ENCODE measurements at places on chromosomes 1 and 21.

- DNase-seq, result no peak
Measured at GRCh38 chr1:111471012-111471411, 2.8 kb upstream of the C1orf162 start.

DNA sequence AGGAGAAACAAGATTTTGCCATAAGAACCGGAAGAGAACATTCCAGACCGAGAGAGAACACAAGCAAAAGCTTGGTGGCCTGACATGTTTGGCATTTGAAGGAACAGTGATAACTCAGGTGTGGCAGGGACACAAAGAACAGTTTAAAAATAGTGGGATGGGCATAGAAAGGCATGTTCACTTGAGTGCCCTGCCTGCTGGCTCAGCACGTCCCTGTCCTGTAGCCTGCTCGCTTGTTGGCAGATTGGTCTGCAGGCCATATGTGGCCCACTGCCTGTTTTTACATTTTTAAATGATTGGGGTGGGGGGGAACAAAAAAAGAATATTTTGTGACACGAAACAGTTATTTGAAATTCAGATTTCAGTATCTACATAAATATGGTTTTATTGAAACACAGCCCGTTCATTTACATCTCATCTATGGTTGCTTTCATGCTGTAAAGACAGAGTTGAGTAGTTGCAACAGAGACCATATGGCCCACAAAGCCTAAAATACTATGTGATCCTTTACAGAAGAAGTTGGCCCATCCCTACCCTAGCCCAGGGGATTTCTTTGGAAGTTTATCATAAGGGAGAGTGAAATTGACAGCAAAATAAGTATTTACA lies 100.7 kb downstream of the RGL1 start:
- DNase-seq, result no peak

- DNase-seq, result no peak
Measured at GRCh38 chr1:98047171-98047570, 126.3 kb upstream of the DPYD start.

DNA sequence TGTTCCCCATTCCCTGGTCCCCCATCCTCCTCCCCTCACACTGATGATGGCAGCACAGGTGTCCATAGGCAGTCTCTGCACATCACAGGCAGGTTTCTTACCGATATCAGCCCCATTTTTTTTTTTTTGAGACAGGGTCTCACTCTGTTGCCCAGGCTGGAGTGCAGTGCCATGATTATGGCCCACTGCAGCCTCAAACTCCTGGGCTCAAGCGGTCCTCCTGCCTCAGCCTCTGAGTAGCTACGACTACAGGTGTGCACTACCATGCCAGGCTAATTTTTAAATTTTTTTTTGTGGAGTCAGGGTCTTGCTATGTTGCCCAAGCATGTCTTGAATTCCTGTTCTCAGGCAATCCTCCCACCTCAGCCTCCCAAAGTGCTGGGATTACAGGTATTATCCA lies 28.9 kb upstream of the SDHB start:
- DNase-seq, result no peak

- DNase-seq, result no peak
Measured at GRCh38 chr21:18298228-18298627, 53.6 kb downstream of the CHODL start.

- no peak for DNase-seq
Measured at GRCh38 chr21:40160911-40161310, 293.7 kb downstream of the PCP4 start.

DNA sequence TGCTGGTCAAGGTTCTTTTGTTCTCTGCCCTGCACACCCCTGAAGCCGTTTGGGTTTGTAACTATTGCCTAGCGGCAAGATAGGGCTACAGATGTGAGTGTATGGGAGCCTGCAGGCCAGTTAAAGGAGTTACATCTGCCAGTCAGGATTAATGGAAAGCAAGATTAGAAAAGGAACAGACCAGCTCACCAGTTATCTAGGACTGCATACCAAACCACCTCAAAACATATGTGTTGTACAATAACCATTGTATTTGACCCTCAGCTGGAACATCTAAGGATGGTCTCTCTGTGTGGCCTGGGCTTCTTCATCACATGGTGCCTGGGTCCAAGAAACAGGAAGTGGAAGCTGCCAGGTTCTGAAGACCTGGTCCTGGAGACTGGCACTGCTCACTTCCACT lies 52.5 kb upstream of the FBXO28 start:
- DNase-seq, result no peak

- no peak for DNase-seq
Measured at GRCh38 chr1:63675420-63675931, 82.3 kb downstream of the PGM1 start.

- DNase-seq, result no peak
Measured at GRCh38 chr1:221913351-221913892, 171.5 kb upstream of the DUSP10 start.

GRCh38 chr1:159952932-159953331 lies 1.1 kb downstream of the SLAMF9 start:
- no peak for DNase-seq

GRCh38 chr21:30990514-30991262 lies 47.6 kb downstream of the KRTAP19-8 start:
- no peak for DNase-seq

- no peak for DNase-seq
Measured at GRCh38 chr21:45719177-45719802, 75.8 kb downstream of the PCBP3 start.

GRCh38 chr1:1398677-1399186 lies 403 bp downstream of the CCNL2 start:
- DNase-seq, result no peak

GRCh38 chr21:33168886-33169285 lies 60.9 kb upstream of the IFNAR2 start:
- no peak for DNase-seq

DNA sequence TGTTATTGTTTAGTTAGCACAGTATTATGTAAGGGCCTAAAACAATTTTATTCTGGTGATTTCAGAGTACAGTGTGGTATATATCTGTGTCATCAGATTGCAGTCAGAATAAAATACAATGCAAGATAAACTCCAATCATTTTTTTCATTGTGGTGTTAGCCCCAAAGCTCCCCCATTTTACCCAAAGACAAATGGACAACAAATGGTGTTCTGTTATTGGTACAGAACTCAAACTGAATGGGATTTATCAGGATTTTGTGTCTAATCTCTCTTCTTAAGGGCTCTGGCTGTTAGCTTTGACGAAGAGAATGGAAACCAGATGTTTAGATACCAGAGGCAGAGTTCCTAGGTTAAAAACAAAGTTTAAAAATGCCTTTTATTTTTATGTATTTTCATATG lies 163.1 kb upstream of the USP25 start:
- DNase-seq, result no peak

DNA sequence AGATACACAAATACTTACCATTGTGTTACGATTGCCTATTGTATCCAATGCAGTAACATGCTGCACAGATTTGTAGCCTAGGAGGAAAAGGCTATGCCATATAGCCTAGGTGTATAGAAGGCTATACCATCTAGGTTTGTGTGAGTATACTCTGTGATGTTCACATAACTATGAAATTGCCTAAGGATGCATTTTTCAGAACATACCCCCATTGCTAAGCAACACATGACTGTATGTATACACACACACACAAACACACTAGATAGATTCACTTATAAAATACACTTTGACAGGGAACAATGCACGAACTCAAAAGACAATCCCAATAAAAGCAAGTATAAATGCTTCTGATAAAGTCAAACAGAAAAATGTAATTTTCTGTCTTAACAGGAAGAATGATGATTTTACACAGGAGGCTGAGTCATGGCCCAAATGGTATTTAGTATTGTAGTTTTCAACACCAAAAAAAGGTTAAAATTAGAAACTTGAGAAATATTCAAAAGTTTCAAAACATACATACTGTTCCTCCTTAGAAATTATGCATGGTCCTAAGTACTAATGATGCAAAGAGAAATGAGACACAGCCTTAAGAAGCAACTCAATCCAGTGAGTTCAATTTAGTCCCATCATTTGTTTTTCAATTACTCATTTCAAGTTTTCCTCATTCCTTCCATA lies 12.2 kb downstream of the FH start:
- no peak for DNase-seq

- DNase-seq, result no peak
Measured at GRCh38 chr1:13794231-13795187, 94.5 kb downstream of the PRDM2 start.

DNA sequence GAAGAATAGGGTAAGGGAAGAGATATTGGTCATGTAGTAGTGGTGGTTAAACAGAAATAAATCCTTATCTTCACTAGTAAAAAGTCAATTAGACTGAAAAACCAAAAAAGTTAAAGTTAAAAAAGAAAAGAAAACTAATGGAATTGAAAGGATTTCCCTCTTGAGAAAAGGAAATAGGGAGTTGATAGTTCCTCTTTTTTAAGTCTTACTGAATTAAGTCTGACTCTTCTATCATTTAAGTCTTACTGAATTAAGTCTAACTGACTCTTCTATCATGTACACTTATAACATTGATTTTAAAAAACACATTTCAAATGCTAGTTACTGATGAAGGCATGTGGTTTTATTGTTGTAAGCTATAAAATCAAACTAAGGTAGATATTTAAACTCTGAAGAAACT lies 49.5 kb upstream of the TENT5C start:
- DNase-seq, result no peak

- no peak for DNase-seq
Measured at GRCh38 chr1:107247679-107248078, 106.8 kb downstream of the NTNG1 start.

- no peak for DNase-seq
Measured at GRCh38 chr1:22292011-22292788, 149.3 kb upstream of the WNT4 start.

DNA sequence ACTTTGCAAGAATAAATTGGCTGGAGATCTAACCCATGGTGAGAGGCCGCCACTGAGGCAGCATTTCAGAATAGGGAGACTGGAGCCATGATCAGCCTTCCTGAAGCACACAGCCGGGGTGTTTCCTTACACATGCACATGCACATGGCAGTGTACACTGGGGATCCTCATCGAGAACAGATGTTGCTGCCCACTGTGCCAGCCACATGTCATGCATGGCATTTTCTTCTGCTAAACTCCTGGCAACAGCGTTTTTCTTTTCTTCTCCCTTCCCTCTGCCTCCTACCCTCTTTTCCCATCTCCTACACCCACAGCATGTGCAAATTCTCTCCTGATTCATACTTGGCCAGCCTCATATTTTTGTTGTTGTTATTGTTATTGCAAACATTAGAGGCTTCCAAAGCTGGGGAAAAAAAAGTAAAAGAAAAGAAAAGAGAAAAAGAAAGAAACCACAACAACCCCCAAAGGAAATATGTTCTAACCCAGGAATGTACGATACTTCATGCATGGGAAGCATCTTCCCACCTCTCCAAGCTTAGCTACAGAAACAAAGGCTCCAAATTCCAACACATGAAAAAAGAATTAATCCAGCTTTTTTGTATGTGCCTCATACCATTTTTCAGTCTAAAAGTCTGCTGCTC lies 344.0 kb downstream of the ASTN1 start:
- no peak for DNase-seq

- no peak for DNase-seq
Measured at GRCh38 chr1:230048322-230048721, 18.7 kb upstream of the GALNT2 start.

GRCh38 chr1:30507401-30508174 lies 215.8 kb downstream of the MATN1 start:
- DNase-seq, result no peak

DNA sequence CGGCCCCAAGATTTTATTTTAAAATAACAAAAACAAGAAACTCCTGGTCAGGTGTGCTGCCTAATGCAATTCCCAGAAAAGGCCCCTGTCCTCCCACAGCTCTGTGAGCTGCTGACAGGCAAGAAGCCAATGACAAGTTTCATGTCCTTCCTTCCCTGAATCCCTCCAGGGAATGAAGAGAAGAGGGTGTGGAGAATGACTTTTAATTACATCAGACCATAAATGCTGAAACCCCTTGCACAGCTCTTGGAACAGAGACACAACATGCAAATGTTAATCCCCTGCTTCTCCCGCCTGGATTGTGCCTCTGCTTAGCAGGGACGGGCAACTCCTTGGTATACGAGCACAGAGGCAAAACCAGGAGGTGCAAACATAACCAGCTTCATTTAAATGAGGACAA lies 228.1 kb upstream of the CAMK1G start:
- DNase-seq, result no peak

- DNase-seq, result no peak
Measured at GRCh38 chr1:94096797-94097549, 24.0 kb downstream of the ABCA4 start.

GRCh38 chr1:229953736-229954326 lies 113.2 kb upstream of the GALNT2 start:
- DNase-seq, result no peak

GRCh38 chr21:18164933-18165332 lies 79.7 kb upstream of the CHODL start:
- no peak for DNase-seq

- no peak for DNase-seq
Measured at GRCh38 chr1:240719953-240720700, 108.2 kb upstream of the GREM2 start.

DNA sequence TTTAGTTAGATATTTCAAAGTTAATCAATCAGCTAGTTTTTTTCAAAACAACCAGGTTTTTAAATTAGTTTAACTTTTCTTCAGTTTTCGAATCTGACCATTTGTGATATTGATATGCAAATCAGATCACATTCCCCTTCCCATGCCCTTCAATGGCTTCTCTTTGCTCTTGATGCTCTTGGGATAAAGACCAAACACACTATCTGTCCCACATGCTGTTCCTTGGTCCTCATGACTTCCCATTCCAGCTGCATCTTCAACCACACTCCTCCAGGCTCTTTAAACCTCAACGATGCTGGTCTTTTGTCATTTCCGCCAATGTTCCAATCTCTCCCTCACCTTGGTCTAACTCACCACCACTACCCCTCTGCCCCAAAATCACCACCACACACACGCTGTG lies 285.8 kb downstream of the LMX1A start:
- DNase-seq, result no peak

- DNase-seq, result no peak
Measured at GRCh38 chr1:209015092-209015491, 568.4 kb upstream of the CAMK1G start.

DNA sequence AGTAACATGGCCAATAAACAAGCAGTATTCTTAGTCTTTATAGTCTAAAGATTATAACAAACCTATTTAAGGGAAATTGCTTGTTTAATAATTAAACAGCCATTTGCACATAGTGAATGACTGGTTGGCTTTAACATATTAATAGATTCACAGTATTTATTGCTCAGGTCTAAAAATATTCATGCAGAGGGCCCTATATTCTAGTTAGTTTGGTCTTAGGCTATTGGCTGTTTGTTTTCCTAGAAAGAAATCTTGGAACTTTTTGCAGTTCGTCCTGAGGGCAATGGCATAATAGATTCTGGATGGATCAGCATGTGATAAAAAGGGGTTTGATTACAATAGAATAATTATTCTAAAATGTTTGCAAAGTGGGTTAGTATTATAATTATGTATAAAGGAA lies 34.7 kb downstream of the BACH1 start:
- no peak for DNase-seq

All from cerebellar nuclear complex (tissue), 1 donor.